Renal cortical epithelial cell (primary cell): ENCODE measurements at places on chromosomes 6 and 20.

- no peak for DNase-seq
These were observed 19.6 kb upstream of the MAS1L start for GRCh38 chr6:29507319-29507718.

DNA sequence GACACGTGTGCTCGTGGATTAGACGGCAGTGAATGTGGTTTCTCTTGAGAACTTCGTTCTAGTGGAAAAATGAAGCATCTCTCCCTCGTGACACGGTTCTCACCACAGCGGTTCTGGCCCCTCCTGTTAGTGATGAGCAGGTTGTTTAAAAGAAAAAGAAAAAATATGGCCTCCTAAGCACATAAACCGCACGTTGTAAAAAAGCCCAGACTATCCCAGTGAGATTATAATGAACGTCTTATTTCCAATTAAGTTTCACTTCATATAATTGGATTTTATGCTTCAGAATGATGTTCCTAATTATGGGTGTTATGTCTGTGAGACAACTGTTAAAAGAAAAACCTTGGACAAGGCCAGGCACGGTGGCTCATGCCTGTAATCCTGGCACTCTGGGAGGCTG lies 74.5 kb upstream of the FRMD1 start:
- no peak for DNase-seq

DNA sequence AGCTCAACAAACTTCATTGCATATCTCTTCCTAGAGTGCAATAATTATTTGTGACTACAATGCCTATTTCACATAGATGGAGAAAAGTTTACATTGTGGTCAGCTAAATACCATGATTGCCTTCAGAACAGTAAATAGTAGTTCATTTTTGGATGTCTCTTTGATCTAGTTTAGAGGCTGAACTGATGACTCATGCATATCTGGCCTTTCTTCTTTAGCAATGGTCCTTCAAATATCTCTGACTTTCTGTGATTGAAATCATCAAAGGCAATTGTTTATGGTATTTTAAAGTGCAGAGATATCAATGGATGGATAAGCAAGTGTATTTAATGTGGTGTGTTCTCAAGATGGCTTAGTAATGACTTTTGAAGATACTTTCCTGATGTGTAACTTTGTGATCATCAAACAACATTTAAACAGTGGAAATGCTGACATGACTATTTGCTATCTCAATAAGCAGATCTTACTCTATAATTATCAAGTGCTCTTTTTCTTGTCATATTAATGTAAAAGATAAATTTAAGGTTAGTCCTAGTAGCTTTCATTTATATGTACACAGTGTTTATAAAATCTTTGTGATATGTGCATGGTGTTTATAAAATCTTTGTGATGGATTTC lies 523.7 kb upstream of the SLC35B3 start:
- DNase-seq, result peak; percentile 22

- no peak for DNase-seq
These were observed 48.4 kb downstream of the DHX35 start for GRCh38 chr20:39010496-39010895.

GRCh38 chr20:63119121-63119962 lies 96.6 kb downstream of the YTHDF1 start:
- DNase-seq, result no peak

DNA sequence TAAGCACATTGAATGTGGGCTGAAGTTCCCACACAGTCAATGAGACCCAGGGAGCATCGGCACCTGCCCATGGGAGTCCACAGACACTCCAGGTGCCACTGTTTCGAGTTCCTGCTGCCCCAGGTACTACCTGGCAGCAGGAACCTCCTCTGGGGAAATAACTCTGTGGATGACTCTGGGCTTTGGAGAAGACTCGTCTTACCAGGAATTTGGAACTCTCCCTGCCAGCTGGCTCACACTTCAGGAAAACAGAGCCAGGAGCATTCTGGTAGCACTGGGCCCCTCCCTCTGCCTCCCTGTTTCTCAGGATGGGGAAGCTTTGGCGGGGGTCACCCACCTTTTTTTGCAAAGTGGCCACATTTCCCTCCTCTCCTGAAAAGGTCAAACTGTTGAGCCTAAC lies 69.5 kb upstream of the MC3R start:
- no peak for DNase-seq

DNA sequence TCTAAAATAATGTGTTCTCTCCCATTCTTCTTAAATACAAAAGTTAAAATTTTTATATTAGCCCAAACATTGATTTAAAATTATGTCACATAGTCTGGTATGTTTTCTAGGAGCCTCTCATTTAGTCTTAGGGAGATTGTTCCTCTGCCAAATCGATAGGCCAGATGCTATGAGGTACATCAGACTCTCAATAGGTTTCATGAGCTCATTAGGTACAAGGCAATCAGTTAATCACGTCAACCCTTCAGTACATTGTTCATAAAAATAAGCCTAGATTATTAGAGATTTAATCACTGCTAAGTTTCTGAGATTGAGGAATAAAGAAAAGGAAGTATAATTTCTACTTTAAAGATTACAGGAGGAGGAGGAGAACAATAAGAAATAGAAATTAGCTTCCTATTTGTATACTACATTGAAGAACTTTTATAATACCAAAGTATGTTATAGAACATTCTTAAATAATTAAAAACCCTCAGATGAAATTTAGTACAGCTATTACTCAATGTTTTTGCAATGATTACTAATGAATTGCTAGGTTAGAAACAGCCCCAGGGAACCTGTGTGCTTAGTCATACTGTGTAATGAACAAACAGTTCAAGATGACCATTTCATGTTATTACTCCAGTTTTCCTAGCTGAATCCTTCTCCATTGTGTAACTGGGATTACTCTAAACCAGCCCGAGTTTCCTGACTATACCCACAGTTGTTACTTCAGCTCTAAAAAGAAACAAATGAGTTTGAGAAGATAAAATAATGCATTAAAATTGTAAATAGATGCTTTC lies 117.0 kb downstream of the BMP5 start:
- DNase-seq, result peak; percentile 98

DNA sequence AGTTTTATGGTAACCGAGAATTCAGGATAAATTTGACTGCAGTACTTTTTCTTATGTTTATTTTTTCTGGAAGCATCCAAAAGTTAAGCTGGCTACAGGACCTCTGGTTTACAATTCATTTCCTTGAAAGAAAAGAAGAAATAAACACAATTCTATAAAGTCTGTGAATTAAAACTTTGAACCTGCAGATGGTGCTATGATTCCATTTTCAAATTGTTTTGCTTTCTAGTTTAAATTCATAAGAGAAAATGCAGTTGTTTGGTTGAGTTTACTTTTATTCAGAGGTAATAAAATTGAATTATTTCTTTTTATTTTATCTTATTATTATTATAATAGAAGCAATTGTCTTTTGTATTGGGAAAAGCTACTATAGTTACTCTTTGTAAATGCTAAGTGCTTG lies 1.8 kb upstream of the VIP start:
- DNase-seq, result peak; percentile 31

DNA sequence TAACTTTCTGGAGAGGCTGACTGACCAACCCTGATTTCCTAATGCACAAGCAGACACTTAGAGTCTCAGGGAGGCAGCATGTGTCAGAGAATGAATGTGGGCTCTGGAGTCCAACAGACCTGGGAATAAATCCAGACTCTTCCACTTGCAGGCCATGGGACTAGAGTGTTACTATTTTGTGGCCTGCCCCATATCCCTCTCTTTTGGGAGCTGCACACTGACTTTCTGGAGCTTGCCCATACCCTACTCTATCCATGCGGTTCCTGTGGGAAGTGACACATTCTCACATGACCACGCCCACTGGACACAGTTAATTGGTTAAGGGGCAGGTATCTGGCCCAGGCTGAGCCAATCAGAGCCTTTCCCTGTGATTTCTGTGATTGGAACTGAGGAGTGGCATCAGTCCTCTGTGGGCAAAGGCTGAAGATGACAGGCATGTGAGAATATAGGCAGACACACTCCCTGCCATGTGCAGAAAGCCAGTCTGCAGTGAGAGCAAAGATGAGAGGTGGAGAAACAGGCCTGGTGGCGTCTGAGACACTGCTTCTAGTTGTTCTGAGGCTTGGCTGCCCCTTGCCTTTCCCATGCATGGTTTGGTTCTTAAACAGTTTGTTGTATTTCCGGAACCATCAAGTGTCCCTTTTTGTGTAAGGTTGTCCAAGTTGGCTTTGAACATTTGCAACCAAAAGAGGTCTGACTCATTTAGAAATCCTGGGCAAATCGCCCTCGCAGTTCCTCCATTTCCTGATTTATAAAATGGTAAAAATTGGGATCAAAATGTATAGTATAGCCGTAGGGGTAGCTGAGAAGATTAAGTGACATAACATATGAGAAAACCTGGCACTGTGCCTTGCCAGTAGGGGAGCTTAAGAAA lies 125.6 kb downstream of the CDC5L start:
- no peak for DNase-seq

GRCh38 chr6:110327391-110327790 lies 30.8 kb downstream of the METTL24 start:
- no peak for DNase-seq

GRCh38 chr6:42551217-42551616 lies 12.6 kb upstream of the UBR2 start:
- no peak for DNase-seq

- peak; percentile 66 for DNase-seq
These were observed 600.4 kb upstream of the JAG1 start for GRCh38 chr20:11274141-11274594.

- no peak for DNase-seq
These were observed 59.3 kb downstream of the KIF6 start for GRCh38 chr6:39665861-39666260.

DNA sequence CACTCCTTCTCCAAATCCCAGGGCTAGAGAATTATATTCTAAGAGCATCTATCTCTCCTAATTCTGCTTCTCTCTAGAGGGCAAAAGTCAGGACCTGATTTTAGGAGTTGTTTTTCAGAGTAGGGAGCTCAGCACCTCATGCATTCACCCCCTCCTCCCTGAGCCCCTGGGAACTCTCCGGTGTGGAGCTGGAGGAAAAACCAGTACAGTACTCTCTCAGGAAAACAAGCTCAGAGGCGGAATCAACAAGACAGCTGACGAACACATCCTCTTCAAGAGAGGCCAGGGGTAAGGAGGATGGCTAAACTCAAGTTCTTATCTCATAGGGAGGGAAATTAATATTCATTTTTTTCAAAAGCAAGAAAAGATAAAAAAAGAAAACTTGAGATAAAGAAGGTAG lies 120.1 kb upstream of the CDYL start:
- no peak for DNase-seq

DNA sequence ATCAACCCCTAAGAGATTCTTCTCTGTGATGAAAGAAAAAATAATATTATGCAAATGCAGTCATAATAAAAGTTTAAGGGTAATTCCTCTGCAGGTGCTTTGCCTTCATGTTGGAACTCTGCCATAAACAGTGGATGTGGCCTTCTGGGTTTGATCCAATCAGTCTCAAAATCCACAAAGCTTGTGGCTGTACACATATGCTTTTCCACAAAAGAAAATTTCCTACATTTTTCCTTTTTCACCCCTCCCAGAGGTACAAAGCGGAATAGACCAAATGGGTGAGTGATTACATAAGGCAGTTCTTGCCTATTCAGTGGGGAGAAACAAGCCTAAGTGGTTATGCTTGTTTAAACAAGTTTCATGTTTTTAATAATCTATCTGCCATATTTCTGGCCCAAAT lies 16.7 kb downstream of the CALHM5 start:
- no peak for DNase-seq
